H1 (cell line): ENCODE measurements at places on chromosomes 6 and 20. TPM values are rescaled to one million over a fixed set of nuclear protein-coding genes. Genes with fewer than 3 reads are reported as not detected.

DNA sequence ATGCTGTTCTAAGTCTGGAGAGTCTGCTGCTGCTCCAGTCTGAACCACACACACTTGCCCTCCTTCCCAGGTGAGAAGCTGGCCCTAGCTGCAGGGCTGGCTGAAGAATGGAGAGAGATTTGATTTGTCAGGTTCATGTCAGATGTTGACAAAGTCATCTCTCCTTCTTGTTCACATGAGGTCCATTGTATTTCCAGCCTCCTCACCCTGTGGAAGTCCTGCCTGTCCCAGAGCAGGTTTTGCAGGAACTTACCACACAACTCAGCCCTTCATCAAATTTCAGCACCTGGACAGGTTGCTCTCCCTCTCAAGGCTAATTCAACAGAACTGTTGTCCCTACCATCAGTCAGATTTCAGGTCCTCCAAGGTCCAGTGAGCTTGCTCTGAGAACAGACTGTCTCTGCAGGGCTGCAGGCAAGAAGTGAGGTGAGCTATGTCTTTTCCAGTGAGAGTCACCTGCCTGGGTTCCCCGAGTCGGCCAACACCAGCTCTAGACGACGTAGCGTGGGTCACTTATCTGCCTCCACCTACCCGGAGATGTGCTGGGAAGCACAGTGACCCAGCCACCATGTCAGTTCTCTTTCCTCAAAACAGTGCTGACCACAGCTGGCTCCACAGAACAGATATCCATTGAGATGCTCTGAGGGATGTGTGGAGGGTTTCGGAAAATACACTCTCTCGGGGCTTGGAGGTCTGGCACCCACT is 58.0 kb upstream of the CD93 start:
- no peak overlapping the region for H3K4me3 ChIP-seq
- H3K27ac ChIP-seq = no peak overlapping the region
- no peak for DNase-seq
- no peaks in the 10 kb centered on the region for H3K27me3 ChIP-seq

CAGE1 gene
- 0.09 TPM in 1 of 2 replicates, not detected in the other for total RNA-seq

DNA sequence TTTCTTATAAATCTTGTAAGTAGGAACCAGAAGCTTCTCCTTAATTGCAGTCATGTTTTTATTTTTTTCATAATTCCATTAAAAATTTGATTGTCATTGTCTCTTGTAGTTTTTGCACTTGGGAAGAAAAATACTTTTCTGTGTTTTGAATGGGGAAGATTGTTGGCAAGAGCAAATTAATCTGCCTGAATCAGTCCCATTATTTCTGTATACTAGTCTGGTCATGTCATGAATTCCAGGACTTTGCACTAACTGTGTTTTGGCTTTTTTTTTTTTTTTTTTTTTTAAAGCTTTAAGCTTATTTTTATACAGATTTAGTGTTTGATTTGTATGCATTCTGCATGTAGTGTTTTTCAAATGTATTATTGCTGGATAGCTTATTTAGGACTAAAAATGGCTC is 47.6 kb downstream of the RALGAPB start:
- H3K4me1 ChIP-seq = no peaks in the 10 kb centered on the region
- no peak for DNase-seq
- no peaks in the 10 kb centered on the region for H3K27me3 ChIP-seq
- peaks cover 2% of the 10 kb centered on the region; the same call in 1 of the 2 replicates for H3K36me3 ChIP-seq

DNA sequence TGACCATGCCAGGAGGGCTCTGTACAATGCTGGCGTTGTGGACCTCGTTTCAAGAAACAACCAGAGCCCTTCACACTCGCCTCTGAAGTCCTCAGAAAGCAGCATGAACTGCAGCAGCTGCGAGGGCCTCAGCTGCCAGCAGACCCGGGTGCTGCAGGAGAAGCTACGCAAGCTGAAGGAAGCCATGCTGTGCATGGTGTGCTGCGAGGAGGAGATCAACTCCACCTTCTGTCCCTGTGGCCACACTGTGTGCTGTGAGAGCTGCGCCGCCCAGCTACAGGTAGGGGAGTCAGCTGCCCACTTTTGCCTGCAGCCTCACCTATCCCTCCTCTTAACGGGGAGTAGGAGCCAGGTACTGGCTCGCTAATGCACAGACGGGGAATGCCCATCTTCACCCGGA is 16.2 kb downstream of the MYLIP start:
- no peaks in the 10 kb centered on the region for H3K4me1 ChIP-seq
- peaks cover 19% of the 10 kb centered on the region for H3K36me3 ChIP-seq
- H3K4me3 ChIP-seq = no peak overlapping the region
- no peaks in the 10 kb centered on the region for H3K27me3 ChIP-seq
- H3K27ac ChIP-seq = no peak overlapping the region

GRCh38 chr20:25309395-25310267 is 61.7 kb downstream of the PYGB start:
- H3K27me3 ChIP-seq = no peaks in the 10 kb centered on the region
- peaks cover 10% of the 10 kb centered on the region for H3K36me3 ChIP-seq
- no peak for DNase-seq
- no peak overlapping the region for H3K4me3 ChIP-seq
- H3K27ac ChIP-seq = no peak overlapping the region; the same call in 1 of the 2 replicates

MUC22 gene
- total RNA-seq = not detected in 2 replicates

DNA sequence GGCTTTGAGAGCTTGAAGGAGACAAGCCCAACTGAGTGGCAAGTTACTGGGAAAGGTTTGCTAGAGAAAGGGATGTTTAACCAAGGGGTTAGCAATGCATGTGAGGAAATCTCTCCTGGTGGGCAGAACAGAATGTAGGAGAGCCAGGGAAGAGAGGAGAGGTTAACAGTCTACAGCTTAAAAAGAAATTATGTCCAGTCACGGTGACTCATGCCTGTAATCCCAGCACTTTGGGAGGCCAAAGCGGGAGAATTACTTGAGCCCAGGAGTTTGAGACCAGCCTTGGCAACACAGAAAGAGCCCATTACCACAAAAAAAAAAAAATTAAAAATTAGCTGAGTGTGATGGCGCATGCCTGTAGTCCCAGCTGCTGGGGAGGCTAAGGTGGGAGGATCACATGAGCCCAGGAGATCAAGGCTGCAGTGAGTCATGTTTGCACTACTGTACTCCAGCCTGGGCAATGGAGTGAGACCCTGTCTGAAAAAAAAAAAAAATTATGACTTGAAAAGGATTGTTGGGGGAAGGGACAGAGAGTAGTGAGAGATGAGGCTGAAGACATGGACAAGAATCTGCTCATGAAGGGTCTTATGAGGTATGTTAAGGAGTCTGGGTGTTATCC is 264.9 kb downstream of the TBC1D7 start:
- DNase-seq = no peak
- H3K27ac ChIP-seq = no peak overlapping the region
- no peaks in the 10 kb centered on the region for H3K27me3 ChIP-seq
- no peak overlapping the region for H3K4me3 ChIP-seq
- H3K36me3 ChIP-seq = no peaks in the 10 kb centered on the region

ECT2L gene
- not detected in 2 replicates for total RNA-seq

- no peaks in the 10 kb centered on the region for H3K36me3 ChIP-seq
- H3K27ac ChIP-seq = no peak overlapping the region
- H3K4me1 ChIP-seq = peaks cover 7% of the 10 kb centered on the region
- no peak overlapping the region for H3K4me3 ChIP-seq
These were observed 168.1 kb upstream of the TOP1 start for GRCh38 chr20:40860487-40860902.
